ENCODE measurements at places on chromosomes 11 and 22. TPM values are rescaled to one million over a fixed set of nuclear protein-coding genes. Genes with fewer than 3 reads are reported as not detected.

Gene OR51D1
- not detected for total RNA-seq

- DNase-seq, result no peak
These were observed 5.3 kb upstream of the EFCAB6 start for GRCh38 chr22:43817402-43817801.

GRCh38 chr22:24587948-24588347 is 4.9 kb downstream of the LRRC75B start:
- no peak for DNase-seq

GRCh38 chr11:82043316-82043715 is 690.3 kb downstream of the FAM181B start:
- no peak for DNase-seq

Measured in dorsolateral prefrontal cortex (tissue), 122 donors.